ENCODE measurements at places on chromosomes 12 and 14. TPM values are rescaled to one million over a fixed set of nuclear protein-coding genes. Genes with fewer than 3 reads are reported as not detected.

The SYCP3 gene
- not detected for total RNA-seq

The CELA1 gene
- total RNA-seq = not detected

The NEUROD4 gene
- total RNA-seq = not detected

The KRT80 gene
- total RNA-seq = 0.41 TPM

The VASH1 gene
- total RNA-seq = 21.5 TPM

The RFX4 gene
- not detected for total RNA-seq

The LALBA gene
- total RNA-seq = not detected

The GPRC5D gene
- not detected for total RNA-seq

The WSCD2 gene
- 3.3 TPM for total RNA-seq

DNA sequence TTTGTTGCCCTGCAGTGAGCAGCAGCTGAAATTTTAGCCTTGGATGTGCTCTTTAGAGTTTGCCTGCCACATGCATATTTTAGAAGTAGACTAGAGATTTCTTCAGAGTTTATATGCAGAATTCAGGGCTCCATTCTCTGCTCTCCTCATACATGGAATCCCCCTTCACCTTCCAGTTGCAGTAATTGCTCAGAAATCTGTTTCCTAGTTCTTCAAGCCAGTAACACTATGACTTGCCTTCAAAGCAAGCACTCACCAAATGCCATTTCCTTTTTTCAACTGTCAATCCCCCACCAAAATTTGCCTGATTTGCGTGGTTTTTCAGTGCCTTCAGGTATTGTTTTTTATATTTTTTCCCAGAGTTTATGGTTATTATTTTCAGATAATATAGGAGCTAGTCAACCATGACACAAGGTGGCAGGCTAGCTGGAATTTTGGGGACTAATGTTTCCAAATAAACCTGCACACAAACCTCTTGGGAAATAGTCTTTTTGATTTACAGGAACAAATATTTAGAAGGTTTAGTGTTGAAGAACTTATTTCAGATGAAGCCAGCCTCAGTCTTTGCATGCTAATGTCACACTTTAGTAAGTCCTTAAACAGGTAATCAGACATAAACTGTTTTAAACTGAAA lies 79.2 kb downstream of the ASCL1 start:
- DNase-seq = no peak

DNA sequence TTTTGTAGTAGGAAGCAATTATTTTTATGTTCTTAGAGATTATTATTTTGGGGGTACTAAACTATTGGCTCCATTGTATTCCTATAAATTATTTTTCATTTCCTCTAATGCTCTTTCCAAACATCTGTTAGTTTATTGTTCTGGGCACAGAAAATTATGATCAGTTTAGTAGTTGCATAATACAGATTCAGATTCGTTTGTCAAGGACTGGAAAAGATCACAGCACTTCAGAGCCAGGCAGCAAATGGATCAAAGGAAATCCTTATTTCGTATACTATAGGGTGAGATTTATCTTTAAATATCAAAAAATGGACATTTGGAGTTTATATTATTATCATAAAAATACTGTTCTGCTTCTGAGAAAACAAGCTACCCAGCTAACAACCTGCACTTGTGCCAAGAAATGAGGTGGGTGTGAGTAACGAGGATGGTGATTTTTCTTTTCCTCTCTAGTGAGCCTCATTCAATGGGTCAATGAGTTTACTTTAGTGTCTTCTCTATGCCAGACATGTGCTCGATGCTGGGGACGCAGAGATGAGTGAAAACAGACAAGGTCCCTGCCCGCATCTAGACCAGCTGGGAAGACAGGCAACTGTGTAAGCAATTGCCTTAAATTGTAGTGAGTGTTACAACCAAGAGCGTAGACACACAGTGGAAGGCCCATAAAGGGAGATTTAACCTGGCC lies 208.6 kb upstream of the PLXNC1 start:
- DNase-seq = no peak

GRCh38 chr12:47707355-47707754 lies 1.5 kb upstream of the RPAP3 start:
- no peak for DNase-seq

DNA sequence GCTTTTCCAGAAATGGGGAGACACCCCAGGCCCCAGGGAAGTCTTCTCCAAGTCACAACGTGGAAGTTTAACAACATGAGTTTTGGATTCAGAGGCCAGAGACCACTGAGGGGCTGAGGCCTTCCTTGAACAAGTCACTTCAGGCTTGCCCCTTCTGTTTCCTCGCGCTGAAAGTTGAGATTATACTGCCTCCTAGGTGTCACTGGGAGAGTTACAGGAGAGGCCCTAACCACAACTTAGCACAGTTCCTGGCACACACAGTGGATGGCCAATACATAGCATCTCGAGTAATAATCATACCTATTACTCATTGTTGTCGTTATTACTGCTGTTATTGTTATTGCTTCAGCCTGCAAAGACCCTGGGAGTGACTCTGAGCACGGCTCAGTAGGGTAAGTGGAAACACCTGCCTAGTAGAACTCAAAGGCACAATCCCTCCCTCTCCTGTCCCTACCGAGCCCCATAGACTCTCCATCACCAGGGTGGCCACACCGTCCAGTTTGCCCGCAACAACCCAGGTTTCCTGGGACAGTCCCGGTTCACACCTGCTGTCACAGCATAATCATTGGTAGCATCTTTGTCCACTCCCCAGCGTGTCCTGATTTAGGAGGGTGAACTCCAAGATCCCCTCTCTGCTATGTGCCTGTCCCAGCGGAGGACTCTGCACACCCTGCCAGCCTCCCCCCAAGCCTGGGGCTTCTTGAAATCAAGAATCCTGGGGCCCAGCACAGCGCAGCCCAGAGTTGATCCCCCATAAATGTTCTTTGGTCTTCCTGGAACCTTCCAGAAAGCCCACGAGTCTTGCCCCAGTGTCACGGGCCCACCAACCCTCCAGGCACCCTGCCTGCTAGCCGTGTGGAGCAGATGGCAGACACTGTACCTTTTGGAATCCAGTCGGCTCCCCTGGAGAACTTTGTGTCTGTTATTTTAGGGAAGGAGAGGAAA lies 85.0 kb downstream of the SYNE3 start:
- no peak for DNase-seq

DNA sequence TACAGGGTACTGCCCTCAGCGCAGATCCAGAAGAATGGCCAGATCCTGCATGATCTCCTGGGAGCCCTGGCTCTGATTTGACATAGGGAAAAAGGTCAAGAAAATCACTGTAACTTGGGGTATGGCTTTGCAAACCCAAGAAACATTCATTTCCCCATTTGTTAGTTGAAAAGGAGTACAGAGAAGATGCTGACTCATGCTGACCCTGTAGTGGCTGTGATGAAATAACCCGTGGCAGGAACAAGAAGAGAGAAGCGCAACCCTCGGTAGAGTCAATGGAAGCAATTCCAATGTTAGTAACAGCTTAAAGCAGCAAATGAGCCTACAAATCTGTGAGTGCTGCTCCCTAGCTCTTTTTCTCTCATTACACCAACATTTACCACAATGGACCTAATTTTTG lies 281.6 kb upstream of the NPAS3 start:
- peak; percentile 12 for DNase-seq

DNA sequence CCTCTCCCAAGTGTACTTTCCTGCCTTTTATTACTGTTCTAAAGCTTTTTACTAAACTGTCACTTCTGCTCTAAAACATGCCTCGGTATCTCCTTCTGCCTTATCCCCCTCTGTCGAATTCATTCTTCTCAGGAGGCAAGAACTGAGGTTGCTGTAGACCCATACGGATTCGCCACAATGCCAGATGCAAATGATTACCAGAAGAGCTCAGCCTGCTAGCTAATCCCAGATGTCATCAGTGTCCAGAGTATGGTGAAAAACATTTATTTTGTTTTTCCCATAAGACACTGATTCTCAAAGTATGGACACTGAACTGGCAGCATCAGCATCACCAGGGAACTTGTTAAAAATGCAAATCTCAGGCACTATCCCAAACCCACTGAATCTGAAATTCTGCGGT lies 359.3 kb downstream of the TMTC2 start:
- DNase-seq = no peak

DNA sequence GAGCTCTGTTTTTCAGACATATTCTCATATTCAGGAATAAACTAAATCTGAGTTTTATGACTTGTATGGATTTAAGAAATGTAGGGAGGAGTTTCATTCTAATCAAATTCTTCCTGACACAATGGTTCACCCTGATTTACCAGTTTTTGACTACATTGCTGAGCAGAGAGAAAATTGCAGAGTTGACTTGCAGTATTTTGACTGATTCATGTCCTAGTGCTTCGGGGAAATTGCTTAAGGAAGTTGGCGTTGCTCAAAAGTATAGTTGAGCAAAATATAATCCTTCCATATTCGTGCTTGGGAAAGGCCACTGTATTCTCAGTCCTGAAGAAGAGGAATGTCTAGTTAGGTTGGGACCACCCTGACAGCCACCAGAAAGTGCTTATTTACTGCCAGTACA lies 1.3 kb upstream of the TWF1 start:
- no peak for DNase-seq

- no peak for DNase-seq
These were observed 31.5 kb upstream of the SRP54 start for GRCh38 chr14:34951286-34951685.

DNA sequence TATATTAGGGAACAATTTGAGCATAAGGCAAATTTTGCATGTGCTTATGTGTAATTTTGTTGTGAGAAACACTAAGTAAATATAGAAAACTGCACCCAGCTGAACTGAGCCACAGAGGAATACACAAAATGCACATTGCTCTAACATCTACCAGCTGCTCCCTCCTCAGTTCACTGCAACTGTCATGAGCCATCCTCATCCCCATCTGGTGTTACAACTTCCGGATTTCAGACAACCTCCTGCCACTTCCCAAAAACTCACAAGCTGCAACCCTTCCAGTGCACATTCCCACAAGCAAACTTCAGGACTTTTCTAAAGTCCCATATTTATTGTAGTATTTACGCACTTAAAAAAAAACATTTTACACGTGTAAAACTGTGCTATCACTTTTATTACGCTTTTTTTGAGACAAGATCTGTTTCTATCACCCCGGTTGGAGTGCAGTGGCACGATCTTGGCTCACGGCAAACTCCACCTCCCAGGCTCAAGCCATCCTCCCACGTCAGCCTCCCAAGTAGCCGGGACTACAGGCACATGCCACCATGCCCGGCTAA lies 169.1 kb upstream of the TBX3 start:
- DNase-seq = no peak

- DNase-seq = no peak
These were observed 69.1 kb downstream of the C12orf75 start for GRCh38 chr12:105399428-105400081.

DNA sequence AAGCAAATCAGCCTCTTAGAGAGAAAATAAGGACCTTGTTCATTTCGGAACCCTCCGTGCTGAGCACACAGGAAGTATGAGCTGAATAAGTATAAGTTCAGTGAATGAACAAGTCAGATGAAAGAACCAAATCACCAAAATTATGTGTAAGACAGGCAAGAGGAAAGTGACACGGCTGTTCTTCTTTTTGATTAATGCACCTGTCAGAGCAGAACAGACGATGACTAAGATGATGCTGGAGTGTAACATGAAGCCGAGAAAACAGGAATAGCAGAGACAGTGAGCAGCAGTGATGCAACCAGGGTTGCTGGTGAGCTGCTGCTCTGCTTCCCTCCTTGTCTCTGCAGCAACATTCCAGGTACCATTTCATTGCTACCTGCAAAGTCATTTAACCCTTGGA lies 861.1 kb downstream of the GALC start:
- DNase-seq = no peak

GRCh38 chr14:25909045-25909747 lies 688.6 kb downstream of the NOVA1 start:
- no peak for DNase-seq

DNA sequence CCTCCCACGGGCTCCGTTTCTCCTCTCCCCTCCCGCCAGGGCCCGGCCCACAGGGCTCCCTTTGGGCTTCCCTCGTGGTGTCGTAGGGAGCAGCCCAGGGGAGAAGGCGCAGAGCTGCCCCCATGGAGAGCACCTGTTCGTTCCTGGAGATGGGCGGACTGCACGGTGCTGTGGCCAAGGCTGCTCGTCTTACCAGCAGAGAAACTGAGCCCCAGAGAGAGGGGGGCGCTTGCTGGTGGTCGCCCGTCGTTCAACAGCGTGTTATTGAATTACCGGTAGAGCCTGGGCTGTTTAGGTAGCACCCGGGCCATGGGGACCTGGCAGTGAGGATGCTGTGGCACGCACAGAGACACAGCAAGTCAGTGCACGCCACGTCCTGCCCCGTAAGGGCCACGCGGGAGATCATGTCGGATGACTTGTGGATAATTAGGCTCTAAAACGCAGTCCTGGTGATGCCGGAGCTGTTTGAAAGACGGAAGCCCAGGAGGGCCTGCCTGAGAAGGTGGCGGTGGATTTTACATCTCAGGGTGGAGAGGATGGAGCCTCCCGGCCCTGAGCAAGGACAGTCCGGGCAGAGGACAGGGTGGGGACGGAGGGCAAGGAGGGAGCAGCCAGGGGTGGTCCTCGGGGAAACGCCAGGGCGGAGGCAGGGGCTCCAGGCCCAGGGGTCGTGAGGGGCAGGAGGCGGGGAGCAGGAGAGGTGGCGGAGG lies 134.4 kb downstream of the ADGRD1 start:
- DNase-seq = no peak

- no peak for DNase-seq
These were observed 84.3 kb upstream of the OTX2 start for GRCh38 chr14:56894591-56894991.

DNA sequence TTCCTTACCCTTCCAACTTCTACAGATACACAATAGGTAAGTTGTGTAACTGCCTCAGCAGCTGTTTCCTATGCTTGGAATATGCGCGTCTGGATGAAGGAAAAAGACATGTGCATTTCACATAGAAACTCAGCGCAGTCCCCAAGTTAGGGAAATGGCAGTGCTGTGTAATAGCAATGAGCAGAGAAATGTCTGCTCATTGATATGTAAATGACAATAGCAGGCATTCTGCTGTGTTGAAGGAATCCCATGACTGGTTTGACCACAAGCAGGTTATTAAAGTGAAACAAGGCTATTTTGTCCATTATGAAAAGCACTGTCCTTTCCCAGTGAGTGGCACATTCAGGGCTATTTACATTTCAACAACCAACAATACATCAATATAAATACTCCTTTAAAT lies 106.6 kb downstream of the BTG1 start:
- DNase-seq = no peak

DNA sequence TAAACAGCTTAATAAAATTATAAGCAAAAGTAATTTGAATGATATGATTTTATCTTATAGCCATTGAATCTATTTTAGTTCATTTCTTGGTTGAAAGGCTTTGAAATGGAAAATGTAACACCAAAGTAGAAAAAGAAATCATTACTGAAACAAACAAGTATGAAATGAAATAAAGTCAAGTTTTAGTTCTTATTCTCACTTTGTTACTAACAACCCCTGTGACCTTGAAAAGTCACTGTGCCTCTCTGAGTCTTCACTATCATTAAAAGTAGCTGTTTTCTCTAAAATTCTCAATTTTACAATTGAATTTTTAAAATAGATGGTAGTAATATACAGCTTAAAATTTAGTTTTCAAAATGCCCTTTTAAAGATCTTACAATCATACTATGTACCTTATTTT lies 32.4 kb upstream of the SLC17A8 start:
- DNase-seq = no peak

DNA sequence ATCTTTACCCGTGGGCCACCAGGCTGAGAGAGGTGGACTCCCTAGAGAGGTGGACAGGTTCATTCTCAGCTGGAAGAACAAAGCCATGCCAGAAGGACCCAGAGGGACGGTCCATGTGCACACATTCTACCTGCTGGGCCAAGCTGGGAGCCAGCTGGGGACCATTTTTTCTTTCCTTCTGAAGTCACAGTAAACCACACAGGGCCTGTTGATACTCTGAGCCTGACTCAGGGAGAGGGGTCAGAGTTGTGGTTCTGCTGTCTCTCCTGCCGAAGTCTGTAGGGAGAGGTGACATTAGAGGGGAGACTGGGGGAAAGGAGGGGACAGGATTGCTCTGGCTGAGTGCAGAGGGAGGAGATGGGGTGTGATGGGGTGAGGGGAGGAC lies 148.6 kb downstream of the TSPAN9 start:
- DNase-seq = no peak

Measured in thoracic aorta (tissue), 2 donors.